ENCODE measurements at places on chromosomes 7 and 10. TPM values are rescaled to one million over a fixed set of nuclear protein-coding genes. Genes with fewer than 3 reads are reported as not detected.
A peak's percentile ranks its signal among the peaks of the same experiment; 100 is the strongest.

DNA sequence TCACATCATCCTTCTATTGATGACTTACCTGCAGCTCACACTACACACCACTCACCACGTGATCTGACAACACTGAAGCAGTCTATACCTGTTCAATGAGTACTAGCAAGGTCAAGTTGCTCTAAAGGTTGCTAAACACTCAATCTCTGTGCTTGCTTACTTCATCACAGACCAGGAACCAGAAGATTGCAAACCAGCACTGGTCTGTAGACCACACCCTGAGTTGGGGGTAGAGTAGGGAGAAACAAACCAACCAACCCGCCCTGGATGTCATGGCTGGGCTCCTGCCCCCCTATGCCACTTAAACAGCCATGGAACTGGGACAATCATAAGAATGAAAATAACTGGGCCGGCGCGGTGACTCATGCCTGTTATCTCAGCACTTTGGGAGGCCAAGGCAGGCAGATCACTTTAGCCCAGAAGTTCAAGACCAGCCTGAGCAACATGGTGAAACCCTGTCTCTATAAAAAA is 19.6 kb downstream of the DLG5 start:
- no peak overlapping the region for H3K4me3 ChIP-seq
- peaks cover 7% of the 10 kb centered on the region for H3K36me3 ChIP-seq
- H3K4me1 ChIP-seq: peaks cover 17% of the 10 kb centered on the region
- H3K27ac ChIP-seq: no peak overlapping the region
- no peak for DNase-seq

GRCh38 chr7:29285861-29286260 is 91.3 kb downstream of the CHN2 start:
- DNase-seq: no peak
- peaks cover 70% of the 10 kb centered on the region for H3K27me3 ChIP-seq
- no peaks in the 10 kb centered on the region for H3K36me3 ChIP-seq
- no peak overlapping the region for H3K4me3 ChIP-seq

DNA sequence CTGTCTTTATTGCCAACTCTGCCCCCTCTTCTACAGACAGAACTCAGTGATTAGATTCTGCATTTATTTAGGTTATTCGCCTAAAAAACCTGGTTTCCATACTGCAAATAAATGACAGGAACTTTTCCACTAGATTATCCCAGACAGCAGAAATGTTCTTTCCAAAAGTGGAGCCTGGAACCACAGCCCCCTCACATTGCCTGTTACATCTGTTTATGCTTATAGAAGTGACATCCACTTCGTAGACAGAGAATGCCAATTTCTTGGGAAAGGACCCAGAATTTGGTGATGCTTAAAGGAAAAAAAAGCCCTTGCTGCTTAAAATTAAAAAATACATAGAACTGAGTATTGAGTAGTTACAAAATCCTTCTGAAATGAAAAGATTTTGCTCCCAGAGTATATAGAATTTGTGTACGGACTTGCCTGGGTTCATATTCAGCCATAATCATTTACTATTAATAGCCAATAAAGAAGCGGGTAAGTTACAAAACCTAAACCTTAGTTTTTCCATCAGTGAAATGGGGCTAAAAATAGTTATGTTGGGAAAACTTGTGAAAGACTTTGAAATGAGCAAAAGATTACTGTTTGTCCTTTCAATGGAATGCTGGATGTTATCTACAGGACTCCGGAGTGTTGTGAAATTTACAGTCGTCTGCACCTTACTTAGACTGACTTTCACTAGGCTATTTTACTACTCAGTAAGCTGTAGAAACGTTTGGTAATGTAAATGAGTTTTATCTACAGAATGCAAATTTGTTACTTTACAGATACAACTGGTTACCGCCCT is 1.1 kb upstream of the PPP1R9A start:
- no peaks in the 10 kb centered on the region for H3K27me3 ChIP-seq
- H3K27ac ChIP-seq: peak overlapping the region; percentile 25
- DNase-seq: no peak

- H3K27me3 ChIP-seq: peaks cover 22% of the 10 kb centered on the region
- no peaks in the 10 kb centered on the region for H3K36me3 ChIP-seq
- peak overlapping the region; percentile 72 for H3K27ac ChIP-seq
- DNase-seq: no peak
- peaks cover 8% of the 10 kb centered on the region for H3K4me1 ChIP-seq
- H3K4me3 ChIP-seq: peak overlapping the region; percentile 79
These were observed 566 bp downstream of the ASNS start for GRCh38 chr7:97871659-97872024.

GRCh38 chr7:81211934-81212320 is 293.1 kb upstream of the SEMA3C start:
- no peak overlapping the region for H3K27ac ChIP-seq
- H3K4me3 ChIP-seq: no peak overlapping the region
- no peaks in the 10 kb centered on the region for H3K36me3 ChIP-seq
- H3K27me3 ChIP-seq: no peaks in the 10 kb centered on the region

GRCh38 chr7:105911961-105912575 is 35.7 kb upstream of the ATXN7L1 start:
- peaks cover 2% of the 10 kb centered on the region for H3K4me1 ChIP-seq
- no peak overlapping the region for H3K4me3 ChIP-seq
- no peak overlapping the region for H3K27ac ChIP-seq
- H3K36me3 ChIP-seq: peaks cover 4% of the 10 kb centered on the region
- no peaks in the 10 kb centered on the region for H3K27me3 ChIP-seq
- DNase-seq: no peak

- H3K4me1 ChIP-seq: peaks cover 19% of the 10 kb centered on the region
- H3K4me3 ChIP-seq: peak within 1 kb of the TSS; percentile 74
- H3K36me3 ChIP-seq: peaks cover 31% of the 10 kb centered on the region
- DNase-seq: no peak
These were observed at the start of gene PRKAR1B for GRCh38 chr7:727104-727805. Gene PRKAR1B, minus strand, starts transcription at chr7:727281. Its CDS starts 15,776 bp downstream, at chr7:711505.

Gene NRP1
- total RNA-seq: 51.2 TPM

Gene GHRHR
- not detected for total RNA-seq

Gene EMX2
- total RNA-seq: 2.8 TPM

Gene OR13A1
- 0.35 TPM for total RNA-seq

Data from mesothelial cell of epicardium (in vitro differentiated cells).